ENCODE measurements at places on chromosomes 6 and 20.

DNA sequence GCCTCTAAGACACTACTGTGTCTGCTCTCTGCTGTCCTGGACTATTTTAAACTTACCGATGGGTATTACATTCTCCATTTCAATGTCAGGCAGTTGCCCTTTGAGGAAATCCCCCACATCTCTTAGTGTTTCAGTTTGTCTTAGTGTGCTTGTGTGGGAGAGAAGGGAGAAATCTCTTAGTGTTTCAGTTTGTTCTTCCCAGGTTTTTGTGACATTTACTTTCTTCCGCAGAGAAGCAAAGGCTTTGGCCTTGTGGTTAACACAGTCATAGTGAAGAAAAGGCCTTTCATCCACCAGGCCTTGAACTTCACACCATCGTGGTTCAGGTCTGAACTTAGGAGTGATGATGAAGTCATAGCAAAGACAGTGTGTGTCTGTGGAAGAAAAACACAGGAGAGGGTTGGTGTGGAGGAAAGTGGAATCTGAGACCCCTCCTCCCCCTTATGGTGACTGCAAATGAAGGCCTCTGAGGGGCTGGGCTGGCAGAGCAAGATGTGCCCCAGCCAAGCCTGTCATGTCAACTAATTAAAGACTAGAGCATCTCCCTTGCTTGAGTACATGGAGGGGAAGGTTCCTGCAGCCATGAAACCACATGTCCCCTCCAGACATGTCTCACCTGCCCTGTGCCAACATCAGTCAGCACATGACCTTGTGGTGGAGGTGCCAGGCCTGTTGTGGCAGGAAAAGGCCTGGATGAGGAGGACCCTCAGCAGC is 23.9 kb downstream of the RAET1L start:
- no peak for DNase-seq

DNA sequence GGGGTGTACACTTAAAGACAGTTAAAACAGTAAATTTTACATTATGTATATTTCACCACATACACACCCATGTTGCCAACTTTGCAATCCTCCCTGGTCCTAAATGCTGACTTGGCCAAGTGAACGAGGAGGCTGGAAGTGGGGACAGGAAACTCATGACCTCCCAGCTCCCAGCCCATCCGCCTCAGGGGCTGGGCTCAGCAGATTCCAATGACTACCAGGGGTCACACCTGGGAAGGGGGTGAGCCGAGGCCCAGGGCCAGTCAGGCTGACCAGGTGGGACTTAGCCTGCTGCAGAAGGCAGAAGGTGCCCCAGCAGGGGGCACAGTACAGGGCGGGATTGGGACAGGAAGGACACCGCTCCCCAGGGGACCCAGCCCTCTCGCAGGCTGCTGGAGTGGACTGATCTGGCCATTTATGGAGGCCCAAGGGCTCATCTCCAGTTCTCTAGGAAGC is 2.4 kb downstream of the SIGLEC1 start:
- no peak for DNase-seq

DNA sequence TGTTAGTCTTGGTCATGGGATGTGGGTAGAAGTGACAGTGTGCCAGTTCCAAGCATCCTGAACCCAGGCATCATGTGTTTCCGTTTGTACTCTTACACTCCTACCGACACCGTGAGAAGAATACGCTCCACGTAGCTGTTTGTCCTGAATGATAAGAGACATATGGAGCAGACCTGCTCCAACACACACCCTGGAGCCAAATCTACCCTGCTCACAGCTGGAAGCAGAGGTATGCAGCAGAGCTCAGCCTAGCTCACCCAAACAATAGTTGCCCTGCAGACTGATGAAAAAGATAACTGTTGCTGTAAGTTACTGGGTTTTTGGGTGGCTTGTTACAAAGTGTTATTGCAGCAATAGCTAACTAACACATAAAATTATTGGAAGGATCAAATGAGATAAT is 14.3 kb upstream of the PDSS2 start:
- DNase-seq = no peak

GRCh38 chr6:3601570-3601969 is 144.7 kb upstream of the SLC22A23 start:
- no peak for DNase-seq

- DNase-seq = no peak
Measured at GRCh38 chr20:19074828-19075516, 137.5 kb upstream of the SLC24A3 start.

- no peak for DNase-seq
Measured at GRCh38 chr6:162572240-162572639, 155.3 kb downstream of the PRKN start.

GRCh38 chr20:61596687-61597330 is 344.7 kb downstream of the CDH4 start:
- DNase-seq = no peak
